Kidney epithelial cell (primary cell): ENCODE measurements at places on chromosomes 11 and 22. TPM values are rescaled to one million over a fixed set of nuclear protein-coding genes. Genes with fewer than 3 reads are reported as not detected.

DNA sequence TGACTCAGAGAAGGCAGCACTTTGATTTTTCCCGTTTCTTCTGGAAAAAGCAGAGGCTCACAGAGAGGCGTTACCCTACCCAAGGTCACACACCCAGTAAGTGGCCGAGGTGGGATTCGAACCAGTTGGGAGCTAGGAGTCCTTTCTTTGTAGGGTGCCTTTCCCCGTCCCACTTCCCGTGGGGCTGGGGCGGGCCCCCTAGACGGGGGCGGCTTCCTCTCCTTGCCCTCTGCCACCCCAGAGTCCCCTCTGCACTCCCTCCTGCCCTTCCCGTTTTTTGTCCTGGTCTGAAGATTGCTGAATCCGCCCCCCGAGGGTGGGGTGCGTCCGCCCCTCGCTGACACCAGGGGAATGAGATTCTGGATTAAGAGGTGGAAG, 747 bp downstream of the TPCN2 start:
- DNase-seq: no peak

DNA sequence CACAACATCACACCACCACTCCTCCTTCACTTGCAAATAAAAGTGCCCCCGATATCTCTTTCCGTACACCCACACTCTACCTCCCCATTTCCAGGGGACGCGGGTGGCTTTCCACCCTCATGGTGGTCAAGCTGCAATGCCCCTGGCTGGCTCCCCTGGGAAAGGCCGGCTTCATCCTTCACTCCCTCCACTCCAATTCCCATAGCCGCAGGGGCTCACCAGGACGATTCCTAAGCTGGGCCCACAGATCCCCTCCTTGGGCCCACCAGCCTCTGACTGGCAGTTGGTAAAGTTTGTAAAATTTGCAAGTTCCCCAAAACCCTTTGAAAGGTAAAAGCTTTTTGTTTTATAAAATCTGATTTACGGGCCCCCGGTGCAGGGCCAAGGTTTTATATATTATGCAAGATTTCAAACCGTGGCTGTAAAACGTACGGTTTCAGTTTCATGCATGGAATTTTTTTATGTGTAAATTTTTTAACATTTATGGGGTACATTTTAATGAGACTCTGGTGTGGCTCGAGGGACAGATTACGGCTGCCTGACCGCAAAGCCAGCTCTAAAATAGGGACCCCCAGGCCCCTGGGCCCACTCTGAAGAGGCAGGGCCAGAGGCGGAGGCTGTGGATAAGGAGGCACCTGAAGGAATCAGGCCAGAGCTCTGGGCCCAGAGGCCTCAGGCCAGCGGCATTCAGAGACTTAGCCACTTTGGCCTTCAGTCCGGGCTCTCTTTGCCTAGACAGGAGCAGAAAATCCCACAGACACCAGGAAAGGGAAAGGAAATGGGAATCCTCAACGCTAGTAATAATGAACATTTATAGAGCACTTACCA, 106.5 kb downstream of the FEZ1 start:
- DNase-seq: no peak

DNA sequence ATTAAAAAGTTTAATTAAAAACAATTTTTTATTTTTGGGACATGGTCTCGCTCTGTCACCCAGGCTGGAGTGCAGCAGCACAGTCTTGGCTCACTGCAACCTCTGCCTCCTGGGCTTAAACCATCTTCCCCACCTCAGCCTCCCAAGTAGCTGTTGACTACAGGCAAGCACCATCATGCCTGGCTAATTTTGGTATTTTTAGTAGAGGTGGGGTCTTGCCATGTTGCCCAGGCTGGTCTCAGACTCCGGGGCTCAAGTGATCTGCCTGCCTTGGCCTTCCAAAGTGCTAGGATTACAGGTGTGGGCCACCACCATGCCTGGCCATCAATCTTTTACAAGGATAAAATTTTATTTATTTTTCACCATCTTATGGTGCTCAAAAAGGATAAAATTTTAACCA, 43.3 kb upstream of the PHOX2A start:
- no peak for DNase-seq

DNA sequence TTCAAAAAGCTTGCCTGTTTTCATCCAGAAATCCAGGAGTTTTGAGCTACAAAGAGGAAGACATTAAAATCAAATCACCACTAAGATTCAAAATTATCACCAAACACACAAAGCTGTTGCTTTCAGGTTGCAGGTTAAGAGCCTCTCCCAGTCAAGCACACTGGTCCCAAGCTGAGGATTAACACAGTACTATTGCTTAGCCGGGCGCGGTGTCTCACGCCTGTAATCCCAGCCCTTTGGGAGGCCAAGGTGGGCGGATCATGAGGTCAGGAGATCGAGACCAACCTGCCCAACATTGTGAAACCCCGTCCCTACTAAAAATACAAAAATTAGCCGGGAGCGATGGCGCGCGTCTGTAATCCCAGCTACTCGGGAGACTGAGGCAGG, 1165.1 kb downstream of the LRRC4C start:
- DNase-seq: no peak

DNA sequence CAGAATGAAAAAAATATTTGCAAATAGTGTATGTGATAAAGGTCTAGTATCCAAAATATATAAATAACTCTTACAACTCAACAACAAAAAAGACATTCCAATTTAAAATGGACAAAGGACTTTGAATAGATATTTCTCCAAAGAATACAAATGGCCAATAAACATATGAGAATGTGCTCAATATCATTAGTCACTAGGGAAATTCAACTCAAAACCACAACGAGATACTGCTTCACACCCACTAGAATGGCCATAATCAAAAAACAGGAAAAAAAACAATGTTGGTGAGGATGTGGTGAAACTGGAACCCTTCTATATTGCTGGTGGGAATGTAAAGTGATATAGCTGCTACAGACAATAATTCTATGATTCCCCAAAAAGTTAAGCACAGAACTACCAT, 38.6 kb upstream of the RPS13 start:
- no peak for DNase-seq

- no peak for DNase-seq
Measured at GRCh38 chr11:11483627-11484026, 130.6 kb upstream of the CSNK2A3 start.

HOATZ gene
- total RNA-seq: not detected in 2 replicates

GRCh38 chr22:37166675-37167066, 17.0 kb upstream of the IL2RB start:
- no peak for DNase-seq

GRCh38 chr11:17473071-17473744, 3.4 kb downstream of the ABCC8 start:
- no peak for DNase-seq

- no peak for DNase-seq
Measured at GRCh38 chr11:26951809-26952515, 42.0 kb upstream of the FIBIN start.

- no peak for DNase-seq
Measured at GRCh38 chr11:132030896-132031295, 660.5 kb downstream of the NTM start.

DNA sequence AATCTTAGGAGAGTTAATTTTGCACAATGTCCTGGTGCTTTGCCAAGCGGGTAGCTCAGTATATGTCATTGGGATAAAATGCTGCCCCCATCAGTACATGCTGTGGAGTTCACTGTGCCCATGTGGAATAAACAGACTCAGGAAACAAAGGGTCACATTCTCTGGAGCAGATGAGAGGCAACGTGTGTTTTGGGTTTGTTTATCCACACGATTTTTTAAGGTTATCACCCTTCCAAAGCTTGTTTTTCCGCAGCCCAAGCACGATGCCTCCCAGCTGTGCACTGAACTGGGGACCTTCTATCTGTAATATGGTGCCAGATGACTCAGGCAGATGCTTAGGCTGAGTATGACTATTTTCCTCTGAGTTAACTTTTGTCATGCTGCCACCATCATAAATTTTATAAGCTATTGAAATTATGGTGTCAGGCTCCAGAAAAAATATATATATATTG, 6.5 kb downstream of the OR4D6 start:
- no peak for DNase-seq
